Karpas-422 (cell line): ENCODE measurements at places on chromosomes 7 and 10. TPM values are rescaled to one million over a fixed set of nuclear protein-coding genes. Genes with fewer than 3 reads are reported as not detected.

TRIM50 gene
- total RNA-seq, result not detected in 2 replicates

FFAR4 gene
- not detected in 2 replicates for total RNA-seq

AGMO gene
- not detected in 2 replicates for total RNA-seq

ADAM22 gene
- total RNA-seq, result 2.2 and 6.1 TPM in 2 replicates

GARIN1A gene
- total RNA-seq, result 1.1 and 1.8 TPM in 2 replicates

ALOX5 gene
- total RNA-seq, result 480 and 661 TPM in 2 replicates

SLC18A3 gene
- not detected in 2 replicates for total RNA-seq

SPRN gene
- not detected in 2 replicates for total RNA-seq

GRCh38 chr7:33346055-33346454, 216.7 kb downstream of the BBS9 start:
- DNase-seq, result no peak

DNA sequence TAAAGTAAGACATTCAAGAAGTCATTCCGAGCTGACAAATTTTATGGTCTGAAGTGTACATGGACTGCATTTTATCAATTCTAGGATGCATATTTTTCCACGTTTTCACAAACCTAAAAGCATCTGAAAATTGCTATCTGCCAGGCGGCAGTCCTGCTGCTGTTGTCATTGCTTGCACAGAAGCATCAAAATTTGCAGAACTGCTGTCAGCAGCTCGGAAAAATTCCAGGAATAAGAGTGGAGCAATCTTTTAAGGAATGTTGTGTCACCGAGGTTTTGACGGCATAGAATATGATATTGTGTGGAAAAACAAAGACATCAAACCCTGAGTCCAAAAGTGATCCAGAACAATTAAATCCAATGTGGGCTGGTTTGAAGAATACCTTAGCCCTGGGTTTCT, 61.4 kb downstream of the CHCHD3 start:
- no peak for DNase-seq

GRCh38 chr10:6542999-6543430, 37.1 kb downstream of the PRKCQ start:
- no peak for DNase-seq

- DNase-seq, result no peak
Observed at GRCh38 chr10:99807786-99808185, 25.3 kb downstream of the ABCC2 start.

DNA sequence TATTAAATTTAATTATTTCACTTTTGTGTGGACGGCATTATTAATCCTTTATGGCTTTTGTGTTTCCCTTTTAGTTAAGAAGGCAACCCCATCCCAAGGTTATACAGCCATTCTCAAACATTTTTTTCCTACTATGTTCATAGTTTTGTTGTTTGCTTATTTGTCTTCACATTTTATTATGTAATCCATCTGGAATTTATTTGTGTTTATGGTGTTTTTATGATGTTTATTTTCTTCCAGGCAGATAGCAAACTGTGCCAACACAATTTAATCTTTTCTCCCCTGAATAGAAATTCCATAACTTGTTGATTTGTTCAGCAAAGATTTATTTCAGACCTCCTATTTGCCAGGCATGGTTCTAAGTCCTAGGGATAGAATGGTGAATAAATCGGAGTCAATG, 42.9 kb downstream of the RAB18 start:
- DNase-seq, result no peak

DNA sequence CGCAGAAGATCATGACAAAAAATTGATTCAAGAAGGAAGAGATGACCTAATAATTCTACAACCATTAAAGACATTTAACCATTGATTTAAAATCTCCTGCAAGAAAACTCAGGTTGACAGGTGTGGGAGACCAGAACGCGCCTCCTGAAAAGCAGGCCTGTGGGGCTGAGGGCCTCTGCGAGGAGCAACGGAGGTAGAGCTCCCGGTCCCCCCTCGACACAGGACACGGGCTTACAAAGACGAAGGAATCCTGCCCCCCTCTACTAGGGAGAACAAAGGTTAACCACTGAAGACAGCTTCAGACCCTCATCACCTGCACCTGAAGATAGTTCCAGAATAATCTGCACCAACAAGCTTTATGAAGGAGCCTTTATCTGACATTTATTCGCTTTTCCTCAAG, 55.9 kb upstream of the INPP5A start:
- no peak for DNase-seq

DNA sequence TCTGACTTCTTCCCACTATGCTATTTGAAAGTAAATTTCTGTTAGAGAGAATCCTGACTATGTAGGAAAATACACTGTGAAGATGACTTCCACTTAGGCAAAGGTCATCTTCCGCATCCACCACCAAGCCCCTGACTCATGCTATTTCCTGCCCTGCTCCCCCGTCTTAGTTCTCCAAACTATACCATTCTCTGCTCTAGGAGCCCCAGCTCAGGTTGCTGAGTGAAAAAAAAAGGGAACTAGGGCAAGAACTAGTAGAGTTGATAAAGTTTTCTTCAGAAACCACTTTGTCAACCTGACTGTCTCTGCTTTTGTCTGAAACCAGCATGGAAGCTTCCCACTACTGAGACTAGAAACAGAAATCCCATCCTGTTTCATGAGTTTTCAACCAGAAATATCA, 96.9 kb downstream of the EVX1 start:
- DNase-seq, result peak; percentile 43

DNA sequence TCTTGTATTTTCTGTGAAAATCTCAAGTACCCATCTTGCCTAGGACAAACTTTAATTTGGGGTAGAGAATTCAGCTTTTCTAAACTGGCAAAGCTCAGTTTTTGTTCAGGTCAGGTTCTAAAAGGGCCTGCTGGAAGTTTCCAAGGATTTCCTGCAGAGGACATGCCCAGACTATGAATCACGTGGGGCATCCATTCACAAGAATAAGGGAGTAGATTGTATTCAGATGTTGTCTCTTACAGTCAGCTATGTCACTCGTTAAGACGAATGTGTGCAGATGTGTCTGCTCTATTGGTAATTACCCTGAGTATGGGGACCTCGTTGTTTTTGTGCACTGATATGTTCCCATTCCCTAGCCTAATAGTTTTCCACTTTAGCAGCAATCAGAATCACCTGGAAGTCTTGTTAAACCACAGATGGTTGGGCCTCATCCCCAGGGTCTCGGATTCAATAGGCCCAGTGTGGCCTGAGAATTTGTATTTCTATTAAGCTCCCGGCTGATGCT, 81.0 kb upstream of the ITPRID1 start:
- no peak for DNase-seq

DNA sequence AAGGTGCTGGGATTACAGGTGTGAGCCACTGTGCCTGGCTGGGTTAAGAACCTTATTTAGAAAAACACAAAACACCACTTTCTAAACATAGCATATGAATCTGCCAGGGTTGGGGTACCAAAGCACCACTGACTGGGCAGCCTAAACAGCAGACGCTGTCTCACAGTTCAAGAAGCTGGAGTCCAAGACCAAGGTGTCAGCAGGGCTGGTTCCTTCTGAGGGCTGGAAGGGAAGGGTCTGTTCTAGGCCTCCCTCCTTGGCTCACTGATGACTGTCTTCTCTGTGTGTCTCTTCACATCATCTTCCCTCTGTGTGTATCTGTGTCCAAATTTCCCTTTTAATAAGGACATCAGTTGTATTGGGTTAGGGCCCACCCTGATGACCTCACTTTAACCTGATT, 49.6 kb downstream of the HIPK2 start:
- DNase-seq, result no peak

DNA sequence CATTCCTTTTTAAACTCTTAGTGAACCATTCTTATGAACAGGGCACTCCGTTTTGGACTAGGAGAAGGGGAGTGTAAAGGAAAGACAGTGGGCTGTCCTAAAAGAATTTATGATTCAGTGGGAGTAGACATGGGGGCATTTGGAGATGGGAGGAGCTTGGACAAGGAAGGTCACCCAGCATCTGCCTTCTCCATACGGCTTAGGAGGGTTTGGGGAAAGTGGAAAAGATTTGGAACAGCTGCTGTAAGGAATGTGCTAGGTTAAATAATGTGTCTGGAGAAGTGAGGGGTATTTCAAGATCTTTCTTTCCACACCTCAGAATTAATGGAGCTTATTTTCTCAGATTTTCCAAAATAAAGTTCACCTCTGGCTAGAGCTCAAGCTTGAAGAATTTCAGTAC, 24.0 kb downstream of the SLC35G1 start:
- DNase-seq, result no peak
